GM12892 (cell line): ENCODE measurements at places on chromosomes 2 and 18.

GRCh38 chr2:217263756-217264155, 403.9 kb upstream of the TNP1 start:
- DNase-seq, result no peak

- no peak for DNase-seq
Measured at GRCh38 chr2:63598981-63599380, 10.2 kb downstream of the MDH1 start.

- DNase-seq, result no peak
Measured at GRCh38 chr2:239061824-239062570, 214.1 kb downstream of the TWIST2 start.

- DNase-seq, result no peak
Measured at GRCh38 chr2:60527762-60528161, 25.7 kb downstream of the BCL11A start.

DNA sequence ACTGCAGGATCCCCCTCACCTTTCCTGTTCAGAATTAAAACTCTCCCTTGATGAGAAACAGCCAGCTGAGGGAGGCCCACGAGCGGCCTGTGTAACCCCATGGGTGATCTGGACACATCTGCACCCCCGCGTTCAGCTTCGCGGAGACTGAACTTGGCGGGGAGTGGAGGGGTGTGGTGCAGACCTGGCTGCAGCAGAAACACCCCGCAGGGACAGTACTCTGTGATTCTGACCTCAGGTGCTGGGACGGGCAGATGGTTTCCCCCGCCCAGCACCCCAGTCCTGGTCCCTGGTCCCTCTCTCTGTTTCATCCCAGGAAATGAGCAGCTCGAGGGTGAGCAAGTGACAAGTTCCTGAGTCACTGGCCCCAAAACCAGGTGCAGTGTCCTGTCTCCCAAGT, 41.2 kb downstream of the GBX2 start:
- DNase-seq, result no peak

GRCh38 chr2:127683757-127684156, 8.4 kb upstream of the LIMS2 start:
- DNase-seq, result no peak

- no peak for DNase-seq
Measured at GRCh38 chr2:218890369-218890768, 9.7 kb downstream of the WNT10A start.

GRCh38 chr18:3126457-3127097, 93.2 kb downstream of the MYOM1 start:
- no peak for DNase-seq
